Stomach (tissue), 19 donors: ENCODE measurements at places on chromosomes 2 and 18. TPM values are rescaled to one million over a fixed set of nuclear protein-coding genes. Genes with fewer than 3 reads are reported as not detected.
A peak's percentile ranks its signal among the peaks of the same experiment; 100 is the strongest.

- no peaks in the 10 kb centered on the region for H3K27me3 ChIP-seq
- H3K36me3 ChIP-seq: no peaks in the 10 kb centered on the region
- H3K27ac ChIP-seq: no peak overlapping the region
These were observed 454.7 kb downstream of the LRP1B start for GRCh38 chr2:141676139-141676538.

- H3K4me1 ChIP-seq: no peaks in the 10 kb centered on the region
- H3K36me3 ChIP-seq: no peaks in the 10 kb centered on the region
- H3K4me3 ChIP-seq: no peak overlapping the region
- no peak for DNase-seq
- H3K27ac ChIP-seq: no peak overlapping the region
These were observed 448.5 kb downstream of the ZEB2 start for GRCh38 chr2:144071461-144071860.

DNA sequence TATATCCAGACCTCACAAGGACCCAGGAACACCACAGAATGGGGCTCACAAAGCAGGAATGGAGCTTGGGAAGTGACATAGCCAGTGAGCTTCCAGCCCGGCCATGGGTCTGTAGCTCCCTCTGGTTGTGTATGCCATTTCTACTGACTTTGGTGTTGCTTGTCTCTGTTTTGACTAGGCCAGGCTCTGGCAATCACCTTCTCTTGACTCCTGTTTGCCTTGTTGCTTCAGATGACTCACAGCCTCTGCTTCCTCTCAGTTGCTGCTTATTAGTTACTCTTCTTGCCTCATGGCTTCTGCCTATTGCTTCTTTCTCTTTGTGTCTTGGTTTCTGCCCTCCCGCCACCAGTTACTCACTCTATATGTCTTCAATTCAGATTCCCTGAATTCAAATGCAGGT lies 15.8 kb upstream of the IER3IP1 start:
- H3K27ac ChIP-seq: no peak overlapping the region
- DNase-seq: no peak
- no peaks in the 10 kb centered on the region for H3K36me3 ChIP-seq
- H3K4me3 ChIP-seq: no peak overlapping the region
- H3K4me1 ChIP-seq: no peaks in the 10 kb centered on the region

DNA sequence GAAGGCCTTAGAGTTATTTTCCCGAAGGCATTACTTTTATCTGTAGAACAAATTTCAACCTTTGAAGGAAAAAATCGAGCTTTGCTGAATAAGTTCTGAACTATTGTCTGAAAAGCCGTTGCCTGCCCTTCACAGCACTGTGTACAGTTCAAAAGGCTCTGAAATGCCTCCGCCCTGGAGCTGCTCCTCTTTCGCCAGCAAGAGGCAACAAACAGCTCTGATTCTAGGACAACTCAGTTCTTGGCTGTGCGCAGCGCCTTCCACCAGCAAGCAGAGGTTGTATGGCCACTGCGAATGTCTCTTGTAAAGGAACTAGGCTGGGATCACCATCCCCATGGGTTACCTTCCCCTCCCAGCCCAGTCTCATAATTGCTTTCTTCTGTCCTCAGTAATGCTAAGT lies 308.5 kb downstream of the GBX2 start:
- no peak overlapping the region for H3K4me3 ChIP-seq
- no peak for DNase-seq
- H3K36me3 ChIP-seq: peaks cover 4% of the 10 kb centered on the region
- no peaks in the 10 kb centered on the region for H3K4me1 ChIP-seq
- no peaks in the 10 kb centered on the region for H3K27me3 ChIP-seq
- no peak overlapping the region for H3K27ac ChIP-seq

- peaks cover 10% of the 10 kb centered on the region for H3K4me1 ChIP-seq
- DNase-seq: peak; percentile 77
- H3K4me3 ChIP-seq: no peak overlapping the region
These were observed 104.2 kb downstream of the CRIM1 start for GRCh38 chr2:36459725-36460137.

IGFBP5 gene
- 128 TPM for polyA plus RNA-seq

PDCD1 gene
- polyA plus RNA-seq: 0.60 TPM

ADRA2B gene
- polyA plus RNA-seq: 0.15 TPM
